ENCODE measurements at places on chromosomes 2 and 18.
A peak's percentile ranks its signal among the peaks of the same experiment; 100 is the strongest.

GRCh38 chr2:96898641-96899412 is 28.9 kb upstream of the SEMA4C start:
- DNase-seq: no peak

DNA sequence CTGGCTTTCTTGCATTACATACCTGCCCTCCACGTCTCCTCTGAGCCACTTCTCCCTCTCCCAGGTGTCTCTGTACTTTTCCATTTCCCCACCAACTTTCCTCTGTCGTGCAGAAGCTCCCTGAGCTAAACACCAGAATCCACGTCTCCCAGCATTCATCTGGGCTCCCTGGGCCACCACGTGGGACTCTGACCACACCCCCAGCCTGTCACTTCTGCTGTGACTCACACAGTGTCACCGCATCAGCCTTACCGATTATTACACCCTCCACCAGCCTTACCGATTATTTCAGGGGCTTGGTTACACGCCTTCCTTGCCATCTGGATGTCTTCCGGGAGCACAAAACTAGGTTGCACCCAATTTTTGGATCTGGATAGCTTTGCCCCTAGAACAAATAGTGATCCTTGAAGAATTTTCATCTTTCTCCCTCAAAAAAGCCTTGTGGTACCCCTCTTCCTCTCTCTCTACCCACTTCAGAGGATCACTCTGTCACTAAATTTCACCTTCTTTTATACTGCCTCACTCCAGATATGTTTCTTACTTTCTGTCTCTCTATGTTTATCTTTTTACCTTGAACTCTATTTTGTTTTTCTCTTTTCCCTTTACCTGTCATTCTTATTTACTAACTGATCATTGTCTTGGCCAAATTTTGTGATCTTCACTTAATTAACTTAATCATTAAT is 136.9 kb upstream of the CAB39 start:
- DNase-seq: no peak

DNA sequence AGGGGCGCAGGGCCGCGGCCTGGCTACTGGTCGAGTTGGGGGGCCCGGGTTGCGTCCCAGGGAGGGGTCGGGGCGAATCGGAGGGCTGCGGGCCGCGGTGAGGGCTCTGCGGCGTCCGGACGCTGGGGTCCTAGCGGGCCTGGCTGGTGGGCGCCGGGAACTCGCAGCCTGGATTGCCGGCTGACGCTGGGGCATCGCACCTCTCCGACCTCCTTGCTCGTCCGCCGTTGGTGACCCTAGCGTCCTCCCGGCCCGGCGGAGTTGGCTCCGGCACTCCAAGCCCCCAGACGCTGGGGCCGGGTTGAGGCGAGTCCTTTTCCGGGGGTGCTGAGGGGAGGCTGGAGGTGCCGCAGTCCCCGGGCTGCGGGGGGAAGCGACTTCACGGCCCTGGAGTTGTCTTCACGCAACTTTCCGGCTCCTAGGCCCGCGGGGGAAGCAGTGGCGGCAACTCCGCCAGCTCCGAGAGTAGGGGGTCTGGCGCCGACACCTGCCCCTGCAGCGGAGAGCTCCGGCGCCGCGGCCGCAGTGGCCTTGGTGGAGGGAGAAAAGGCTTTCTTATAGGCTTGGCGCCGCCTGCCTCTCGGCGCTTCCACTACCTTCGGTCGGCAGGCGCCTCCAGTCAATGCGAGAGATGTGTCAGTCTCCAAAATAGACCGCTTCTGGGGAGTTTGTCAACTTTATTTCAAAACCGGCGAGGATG is 70.3 kb downstream of the HAUS1 start:
- peak; percentile 36 for DNase-seq

DNA sequence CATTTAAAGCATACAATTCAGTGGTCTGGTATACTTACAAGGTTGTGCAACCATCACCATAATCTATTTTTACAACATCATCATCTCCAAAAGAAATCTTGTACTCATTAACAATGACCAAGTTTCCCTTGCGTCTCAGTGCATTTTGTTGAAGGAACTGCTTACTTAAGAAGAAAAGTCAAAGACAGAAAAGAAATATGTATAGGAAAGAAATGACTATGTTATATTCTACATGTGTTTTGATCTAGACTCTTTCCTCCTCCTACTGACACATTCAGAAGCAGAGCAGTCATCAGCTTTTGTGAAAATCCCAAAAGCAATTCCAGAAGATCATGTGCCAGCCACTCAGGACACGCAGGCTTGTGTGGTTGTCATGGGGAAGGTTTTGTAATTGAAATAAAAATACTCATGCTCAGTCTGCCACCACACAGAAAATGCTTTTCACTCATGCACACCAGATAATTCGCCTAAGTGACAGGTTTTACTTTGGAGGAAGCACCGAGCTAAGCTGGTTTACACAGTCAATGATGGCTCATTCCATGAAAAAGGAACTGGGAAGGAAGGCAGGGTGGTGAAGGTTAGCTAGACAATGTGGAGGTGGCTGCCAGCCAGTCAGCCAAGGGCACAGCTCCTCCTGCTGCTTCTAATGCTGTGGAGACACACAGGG is 158.5 kb upstream of the REV1 start:
- no peak for DNase-seq

DNA sequence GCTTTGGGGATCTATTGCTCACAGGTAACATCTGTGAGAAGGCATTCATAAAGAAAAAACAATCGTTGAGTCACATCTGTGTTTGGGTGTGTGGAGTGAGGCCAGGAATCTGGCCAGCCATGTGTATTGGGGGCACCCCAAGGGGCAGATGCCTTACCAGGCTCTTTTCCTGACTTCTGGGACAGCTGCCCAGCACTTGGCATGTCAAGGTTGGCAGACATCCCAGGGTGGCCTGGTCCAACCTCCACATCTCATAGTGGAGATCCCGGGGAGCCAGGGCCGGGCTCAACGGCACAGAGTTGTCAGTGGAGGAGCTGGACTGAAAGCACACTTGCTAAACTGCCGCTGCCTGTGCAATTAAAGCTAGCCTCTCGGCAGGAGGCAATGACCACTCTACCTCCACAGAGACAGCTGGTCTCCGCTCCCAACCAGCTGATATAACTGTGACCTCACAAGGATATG is 75.3 kb upstream of the MGAT4A start:
- DNase-seq: no peak

DNA sequence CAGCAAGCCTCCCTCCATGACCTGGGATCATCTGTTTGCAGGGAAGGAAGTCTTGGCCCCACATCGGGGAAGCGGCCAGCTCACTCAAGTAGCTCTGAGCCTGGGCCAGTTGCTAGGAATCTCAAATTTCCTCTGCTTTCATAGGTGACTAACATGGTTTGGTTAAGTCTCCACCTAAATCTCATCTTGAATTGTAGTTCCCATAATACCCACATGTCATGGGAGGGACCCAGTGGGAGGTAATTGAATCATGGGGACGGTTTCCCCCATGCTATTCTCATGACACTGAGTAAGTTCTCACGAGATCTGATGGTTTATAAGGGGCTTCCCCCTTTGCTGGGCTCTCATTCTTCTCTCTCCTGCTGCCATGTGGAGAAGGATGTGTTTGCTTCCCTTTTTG is 75.2 kb downstream of the LBH start:
- DNase-seq: no peak

GRCh38 chr2:41598161-41598894 is 449.5 kb upstream of the PKDCC start:
- no peak for DNase-seq

DNA sequence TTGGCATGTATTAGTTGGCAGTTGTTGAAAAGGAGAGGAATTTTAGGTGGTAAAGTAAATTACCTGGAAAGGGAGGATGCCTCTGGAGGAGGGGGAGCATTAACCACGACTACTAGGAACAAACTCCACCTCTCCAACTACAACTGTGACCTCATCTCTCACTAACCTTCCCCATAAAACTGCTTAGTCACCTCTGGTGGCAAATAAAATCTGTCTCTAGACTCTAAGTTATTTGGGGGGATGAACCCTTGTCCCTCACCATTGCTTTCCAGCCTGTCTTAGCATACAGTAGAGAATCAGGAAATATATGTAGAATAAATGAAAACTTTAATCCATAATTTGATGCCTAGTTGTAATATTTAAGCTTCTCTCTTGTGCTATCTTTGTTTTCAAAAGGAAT is 27.6 kb upstream of the MYO1B start:
- no peak for DNase-seq

DNA sequence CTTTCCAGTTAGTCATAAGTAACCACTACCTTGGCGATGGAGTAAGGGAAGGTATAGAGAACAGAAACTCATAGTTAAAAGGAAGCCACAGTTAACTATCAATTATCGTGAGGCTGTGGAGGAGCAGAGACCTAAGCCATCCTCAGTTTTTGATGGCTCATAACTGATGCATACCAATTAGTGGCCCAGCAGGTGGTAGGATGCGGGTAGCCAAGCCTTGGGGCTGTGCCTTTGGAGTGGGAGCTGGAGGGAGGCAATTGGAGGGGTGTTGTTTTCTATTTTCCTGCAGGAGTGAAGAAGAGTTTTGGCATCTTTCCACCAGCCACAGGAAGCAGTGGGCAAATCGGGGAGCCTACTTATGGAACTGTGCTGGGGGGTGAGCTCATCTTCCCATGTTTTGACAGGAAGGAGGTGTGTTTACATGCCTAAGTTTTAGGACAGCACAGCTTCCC is 194.8 kb downstream of the TPGS2 start:
- no peak for DNase-seq

DNA sequence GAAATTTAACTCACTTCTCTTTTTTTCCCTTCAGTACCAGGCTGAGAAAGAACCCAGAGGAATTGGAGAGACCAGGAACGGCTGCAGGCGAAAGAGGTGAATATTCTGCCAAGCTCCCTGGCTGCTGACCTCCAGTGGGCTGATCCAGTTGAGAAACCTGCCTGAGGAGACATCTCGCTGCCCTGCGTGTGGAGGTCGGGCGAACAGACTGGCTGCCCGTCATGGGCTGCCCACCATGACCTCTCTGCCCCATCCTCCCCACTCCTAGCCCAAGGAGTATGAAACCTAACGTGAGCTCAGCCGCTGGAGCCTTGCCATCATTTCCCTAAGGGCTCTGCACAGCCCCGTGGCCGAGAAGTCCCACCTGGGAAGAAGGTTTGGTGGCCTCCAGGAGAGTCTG is 148.8 kb upstream of the SALL3 start:
- DNase-seq: no peak

DNA sequence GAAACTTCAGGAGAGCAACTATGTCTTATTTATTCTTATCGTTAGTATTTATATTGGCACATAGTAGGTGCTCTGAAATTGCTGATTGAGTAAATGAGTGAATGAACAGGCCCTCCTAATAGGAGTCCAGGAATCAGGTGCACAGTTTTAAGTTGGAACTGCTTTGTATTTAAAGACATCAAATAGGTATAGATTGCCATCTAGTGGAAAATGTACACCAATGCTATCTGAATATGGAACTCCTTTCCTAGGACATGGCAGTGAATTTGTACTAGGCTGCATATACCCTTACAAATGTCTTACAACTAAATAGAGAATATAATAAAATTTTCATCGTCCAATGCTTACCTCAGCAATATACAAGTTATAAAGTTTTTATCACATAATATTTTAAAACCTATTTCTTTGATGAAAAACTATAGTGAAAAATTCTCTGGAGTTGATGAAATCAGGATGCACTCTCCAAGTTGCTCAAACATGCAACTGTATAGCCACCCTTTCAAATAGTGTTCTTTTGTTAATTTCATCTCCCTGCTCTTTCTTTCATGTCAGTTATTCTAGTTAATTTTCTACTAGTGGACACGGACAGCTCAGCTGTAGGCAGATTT is 318.9 kb upstream of the SYT4 start:
- no peak for DNase-seq

DNA sequence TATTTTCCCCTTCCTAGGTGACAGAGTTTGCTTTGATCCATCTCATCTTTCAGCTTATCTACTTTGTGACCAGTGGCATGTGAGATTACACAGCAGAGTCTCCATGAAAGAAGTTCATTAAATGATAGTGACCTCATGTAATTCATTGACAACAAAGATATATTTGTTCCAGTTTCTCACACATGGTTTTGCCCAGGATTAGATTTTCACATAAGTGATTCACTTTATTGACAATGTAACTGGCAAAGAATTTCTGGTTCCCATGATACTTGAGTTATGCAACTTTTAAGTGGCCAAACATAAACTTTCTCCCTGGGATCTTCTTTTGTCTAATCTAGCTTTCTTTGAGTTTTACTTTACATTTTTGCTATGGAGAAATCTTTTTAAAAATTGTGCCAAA is 50.0 kb downstream of the MC4R start:
- no peak for DNase-seq

GRCh38 chr2:202237787-202238233 is 587 bp downstream of the SUMO1 start:
- DNase-seq: peak; percentile 20

- no peak for DNase-seq
These were observed 32.8 kb downstream of the RTN4 start for GRCh38 chr2:55017428-55017827.

DNA sequence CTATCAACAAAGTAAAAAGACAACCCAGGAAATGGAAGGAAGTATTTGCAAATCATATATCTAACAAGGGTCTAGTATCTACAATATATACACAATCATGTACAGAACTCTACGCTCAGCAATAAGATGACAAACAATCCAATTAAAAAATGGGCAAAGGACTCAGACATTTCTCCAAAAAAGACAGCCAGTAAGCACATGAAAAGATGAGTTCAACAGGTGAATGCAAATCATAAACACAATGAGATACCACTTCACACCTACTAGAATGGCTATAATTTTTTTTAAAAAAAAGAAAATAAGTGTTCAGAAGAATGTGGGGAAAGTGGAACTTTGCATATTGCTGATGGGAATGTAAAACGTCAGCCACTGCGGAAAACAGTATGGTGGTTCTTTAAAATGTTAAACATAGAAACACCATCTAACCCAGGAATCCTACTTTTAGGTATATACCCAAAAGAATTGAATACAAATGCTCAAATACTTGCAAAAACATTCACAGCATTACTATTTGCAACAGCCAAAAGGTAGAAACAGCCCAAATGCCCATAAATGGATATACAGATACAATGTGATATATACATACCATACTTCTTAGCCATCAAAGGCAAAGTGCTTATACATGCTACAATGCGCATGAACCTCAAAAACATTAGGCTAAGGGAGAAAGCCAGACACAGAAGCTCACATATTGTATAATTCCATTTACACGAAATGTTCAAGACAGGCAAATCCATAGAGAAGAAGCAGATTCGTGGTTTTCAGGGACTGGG is 121.2 kb downstream of the CABYR start:
- no peak for DNase-seq

DNA sequence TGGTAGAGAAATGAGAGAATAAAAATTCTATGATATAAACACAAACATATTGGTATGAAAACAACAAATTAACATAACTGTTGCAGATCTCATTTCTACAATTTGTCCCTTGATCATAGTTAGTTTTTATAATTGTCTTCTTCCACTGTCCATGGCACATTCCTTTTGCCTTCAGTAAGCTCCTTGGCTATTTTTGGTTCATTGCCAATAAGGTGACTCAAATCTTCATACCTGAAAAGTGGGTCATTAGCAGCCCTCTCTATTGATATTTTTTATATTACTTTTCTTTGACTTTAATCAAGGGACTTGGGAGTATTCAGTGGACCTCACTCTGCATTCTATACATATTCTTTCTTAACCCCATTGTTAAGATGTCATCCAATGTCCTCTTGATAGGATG is 552.9 kb downstream of the TDRD15 start:
- DNase-seq: no peak

Measured in activated T-helper 2 cell treated with anti-CD3 and anti-CD28 coated beads, Interferon-gamma antibody, Interleukin-2, Interleukin-4, amounts not matched to agents 10 μg/mL and 5 μg/mL and 100 μg/mL, durations not matched to agents 14 hours and 24 hours and 36 hours (primary cell).